ENCODE measurements at places on chromosomes 5 and 9. TPM values are rescaled to one million over a fixed set of nuclear protein-coding genes. Genes with fewer than 3 reads are reported as not detected.

DNA sequence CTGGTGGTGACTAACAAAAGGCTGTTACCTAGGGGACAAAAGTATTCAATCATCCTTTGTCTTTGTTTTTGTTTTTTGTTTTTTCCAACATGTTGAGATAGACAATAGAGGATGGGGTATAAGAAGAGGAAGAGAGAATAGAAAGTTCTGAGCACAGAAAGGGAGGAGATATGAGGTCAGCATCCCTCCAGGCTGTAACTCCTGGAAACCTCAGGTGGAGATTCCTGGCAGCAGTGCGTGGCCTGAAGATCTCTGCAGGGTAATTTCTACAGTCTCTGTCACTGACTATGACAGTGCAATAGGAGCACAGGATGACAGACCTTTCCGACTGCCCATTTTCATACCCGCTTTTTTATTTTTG, 112.1 kb downstream of the ADRB2 start:
- DNase-seq, result no peak

Gene SMIM33
- polyA plus RNA-seq, result not detected

DNA sequence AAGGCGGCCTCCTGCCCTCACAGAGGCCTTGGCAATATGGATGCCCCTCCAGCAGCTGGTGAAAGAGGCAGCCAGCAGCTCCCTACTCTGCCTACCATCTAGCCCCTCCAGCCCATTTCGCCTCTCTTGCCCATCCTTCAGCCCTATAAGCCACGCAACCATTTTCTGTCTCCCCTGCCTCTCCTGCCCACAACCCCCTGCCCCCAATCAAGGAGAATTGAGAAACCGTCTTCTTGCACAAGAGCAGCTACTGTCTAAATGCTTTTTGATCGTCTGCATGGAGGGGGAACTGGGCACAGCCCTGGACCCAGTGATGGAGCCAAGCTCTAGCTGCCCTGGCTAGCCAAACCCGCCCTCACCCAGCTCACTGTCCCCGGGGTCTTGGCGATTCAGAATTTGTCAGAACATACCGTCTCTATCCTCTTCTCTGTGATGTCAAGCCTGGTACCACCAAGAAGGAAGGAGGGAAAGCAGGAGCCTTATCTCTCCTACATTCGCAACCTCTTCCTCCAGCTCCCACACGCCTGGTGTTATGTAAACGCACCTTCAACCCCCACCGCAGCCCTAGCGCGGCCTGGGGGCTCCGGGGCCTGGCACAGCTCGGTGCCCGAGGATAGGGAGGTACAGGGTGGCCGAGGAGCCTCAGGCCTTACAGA, 1.2 kb downstream of the SPRY4 start:
- no peak for DNase-seq

DNA sequence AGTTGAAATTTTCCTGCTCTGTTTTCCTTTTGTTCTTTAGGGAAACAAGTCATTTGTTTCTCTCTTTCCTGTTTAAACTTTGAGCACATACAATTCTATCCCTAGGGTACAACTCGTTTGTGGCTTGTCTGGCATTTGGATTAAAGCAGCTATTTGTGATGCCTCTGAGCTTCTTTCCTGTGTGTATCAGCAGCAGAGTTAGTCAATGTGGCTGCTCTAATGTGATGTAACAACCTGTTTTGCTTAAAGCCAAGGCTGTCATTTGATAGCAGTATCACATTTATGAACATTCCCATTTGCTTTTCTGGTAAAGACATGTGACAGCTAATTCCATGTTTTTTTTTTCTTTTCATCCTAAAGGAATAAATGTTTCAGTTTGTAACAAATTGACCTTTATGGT, 314.3 kb upstream of the CHD1 start:
- no peak for DNase-seq

DNA sequence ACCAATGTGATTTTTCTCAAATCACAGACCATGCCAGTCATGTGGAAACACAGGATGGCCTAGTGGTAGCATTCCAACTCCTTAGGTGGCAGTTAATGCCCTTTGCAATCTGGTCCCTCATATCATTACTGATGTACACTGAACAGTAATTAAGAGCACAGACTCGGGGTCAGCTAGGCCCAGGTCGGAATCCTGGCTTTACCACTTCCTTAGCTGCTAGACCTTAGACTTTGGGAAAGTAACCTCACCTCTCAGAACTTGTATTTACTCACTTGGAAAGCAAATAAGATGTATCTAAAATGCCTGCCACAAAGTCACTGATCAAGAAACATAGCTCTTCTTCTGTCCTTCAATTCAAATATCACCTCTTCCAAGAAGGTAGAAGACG, 112.8 kb downstream of the MAPKAP1 start:
- DNase-seq, result no peak
